ENCODE measurements at places on chromosomes 3 and 15.
A peak's percentile ranks its signal among the peaks of the same experiment; 100 is the strongest.

DNA sequence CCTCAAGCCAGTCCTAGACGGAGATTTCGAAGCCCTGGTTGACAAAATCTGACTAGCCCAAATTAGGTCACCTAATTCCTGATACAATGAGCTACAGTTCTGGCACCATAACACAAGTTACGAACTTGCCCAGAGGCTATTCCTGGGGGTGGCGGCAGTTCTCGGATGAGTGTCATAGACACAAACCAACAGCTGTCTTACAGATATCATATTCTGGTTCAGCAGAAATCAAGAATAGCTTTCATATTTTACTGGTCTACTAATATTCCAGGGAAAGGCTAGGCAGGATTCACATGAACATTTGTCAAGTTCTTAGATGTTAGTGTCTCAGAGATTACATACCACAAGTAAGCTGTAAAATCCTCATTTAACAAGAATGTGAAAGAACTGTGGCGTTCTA is 8.8 kb downstream of the ANAPC13 start:
- DNase-seq, result no peak

DNA sequence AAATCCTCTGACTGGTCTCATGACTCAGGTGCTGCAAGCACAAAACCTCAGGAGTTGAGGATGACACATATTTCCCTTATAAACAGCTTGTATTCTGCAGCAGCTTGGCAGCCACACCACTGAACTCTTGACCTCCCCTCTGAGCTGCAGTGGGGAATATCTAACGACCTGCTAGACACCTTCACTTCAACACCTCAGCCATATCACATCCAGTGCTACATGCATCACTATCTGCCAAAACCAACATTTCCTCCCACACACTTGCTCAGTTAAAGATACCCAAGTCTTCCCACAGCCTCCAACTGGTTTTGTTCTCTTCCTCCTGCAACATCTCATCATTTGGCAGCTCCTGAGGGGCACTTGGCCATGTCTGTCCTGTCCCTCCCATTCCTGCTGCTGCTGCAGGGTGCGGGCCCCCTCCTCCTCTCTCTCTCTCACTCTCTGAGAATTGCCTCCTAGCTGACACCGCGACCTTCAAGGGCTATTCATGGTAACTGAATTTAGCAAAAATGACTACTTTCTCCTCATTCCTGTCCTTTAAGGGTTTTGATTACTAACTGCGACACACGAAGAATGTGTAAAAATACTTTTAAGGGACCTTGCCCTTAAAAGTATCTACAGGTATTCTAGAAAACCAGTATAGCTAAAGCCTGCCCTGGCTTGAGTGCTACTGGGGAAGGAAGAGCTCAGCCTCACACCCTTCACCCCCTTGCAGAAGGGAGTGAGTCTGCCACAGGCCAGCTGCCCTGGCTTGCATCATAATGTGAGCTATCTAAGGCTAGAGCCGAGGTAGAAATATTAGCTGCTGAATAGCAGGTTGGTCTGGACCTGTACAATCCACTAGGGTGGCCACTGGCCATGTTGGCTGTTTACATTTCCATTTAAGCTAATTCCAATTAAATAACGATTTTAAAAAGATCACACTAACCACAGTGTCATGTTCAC is 5.0 kb upstream of the CCR9 start:
- DNase-seq, result no peak

- no peak for DNase-seq
Measured at GRCh38 chr3:122004991-122005565, 17.0 kb downstream of the ILDR1 start.

- DNase-seq, result no peak
Measured at GRCh38 chr3:30586806-30587486, 19.5 kb upstream of the TGFBR2 start.

- no peak for DNase-seq
Measured at GRCh38 chr3:72630327-72630968, 217.8 kb downstream of the SHQ1 start.

- DNase-seq, result peak; percentile 54
Measured at GRCh38 chr3:169769287-169770181, at the start of gene ACTRT3. Gene ACTRT3, minus strand, starts transcription at chr3:169769561. Its CDS starts 41 bp downstream, at chr3:169769520.

DNA sequence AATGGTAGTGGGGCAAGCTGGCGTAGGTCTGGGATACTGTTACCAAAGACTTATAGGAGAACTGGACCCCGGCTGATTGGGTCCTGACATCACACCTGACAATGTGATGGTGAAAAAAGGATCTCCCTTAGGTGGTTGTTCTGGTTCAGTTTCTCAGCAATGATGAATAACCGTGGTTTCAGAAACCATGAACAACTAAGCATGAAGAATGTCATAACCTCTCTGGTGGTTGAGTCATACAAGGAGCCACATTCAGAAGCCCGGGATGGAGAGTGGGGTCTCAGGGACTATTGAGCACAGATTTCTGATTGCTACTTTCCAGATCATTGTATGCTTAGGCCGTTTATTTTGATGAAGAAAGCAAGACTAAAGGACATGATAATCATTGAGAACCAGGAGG is 17.4 kb downstream of the GPR160 start:
- DNase-seq, result no peak

GRCh38 chr3:46334741-46335478 is 19.0 kb upstream of the CCR2 start:
- DNase-seq, result no peak

DNA sequence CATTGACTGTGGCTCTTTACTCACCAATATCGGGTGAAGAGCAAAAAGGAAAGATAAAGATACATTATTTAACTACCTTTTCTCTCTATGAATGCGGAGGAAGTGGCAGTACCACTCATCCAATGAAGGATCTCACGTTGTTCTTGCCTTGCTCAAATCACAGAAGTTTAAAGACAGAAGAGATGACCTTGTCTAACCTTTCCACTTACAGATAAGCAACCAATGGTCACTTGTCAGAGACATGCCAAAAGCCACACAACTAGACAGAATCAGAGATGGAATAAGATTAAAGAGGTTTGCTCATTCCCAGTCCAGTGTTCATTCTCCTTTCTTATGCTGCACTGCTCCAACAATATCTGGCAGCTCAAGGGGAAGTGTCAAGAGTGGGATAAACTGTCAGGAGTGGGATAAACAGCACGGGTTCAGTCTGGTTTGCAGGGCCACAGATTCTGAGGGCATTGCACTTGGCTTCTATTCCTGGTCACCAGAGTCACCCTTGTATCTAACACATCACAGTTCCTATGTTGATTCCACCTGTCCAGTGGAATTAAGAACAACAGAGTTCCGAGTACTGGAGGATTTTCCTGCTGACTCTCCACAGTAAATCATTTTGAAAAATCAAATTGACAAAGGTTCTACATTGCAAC is 6.7 kb downstream of the VPS13C start:
- no peak for DNase-seq

DNA sequence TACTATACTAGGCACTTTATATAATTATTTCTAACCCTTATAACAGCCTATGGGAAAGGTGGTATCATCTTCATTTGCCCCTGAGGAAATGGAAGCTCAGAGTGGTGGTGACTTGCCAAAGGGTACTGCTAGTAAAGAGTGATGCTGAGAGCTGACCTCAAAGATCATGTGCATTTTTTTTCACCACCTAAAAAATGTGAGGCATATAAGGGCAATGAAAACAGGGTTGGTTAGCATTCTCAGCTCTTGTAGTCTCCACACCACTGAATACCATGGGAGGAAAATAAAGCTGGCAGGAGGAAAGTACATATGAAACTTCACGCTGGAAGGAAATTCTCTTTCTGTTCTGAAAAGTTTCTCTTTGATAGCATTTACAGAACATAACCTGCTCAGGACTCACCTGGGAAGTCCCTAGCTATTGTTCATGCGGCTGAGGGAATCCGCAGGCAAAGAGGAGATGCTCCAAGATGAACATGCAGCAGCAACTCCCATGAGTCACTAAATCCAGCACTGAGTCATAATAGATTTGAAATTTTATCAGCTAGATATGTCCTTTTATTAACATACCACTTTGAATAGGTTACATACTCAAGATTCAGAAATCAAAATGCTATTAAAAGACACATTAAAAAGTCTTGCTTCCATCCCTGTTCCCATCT is 17.3 kb downstream of the FAIM start:
- DNase-seq, result no peak

DNA sequence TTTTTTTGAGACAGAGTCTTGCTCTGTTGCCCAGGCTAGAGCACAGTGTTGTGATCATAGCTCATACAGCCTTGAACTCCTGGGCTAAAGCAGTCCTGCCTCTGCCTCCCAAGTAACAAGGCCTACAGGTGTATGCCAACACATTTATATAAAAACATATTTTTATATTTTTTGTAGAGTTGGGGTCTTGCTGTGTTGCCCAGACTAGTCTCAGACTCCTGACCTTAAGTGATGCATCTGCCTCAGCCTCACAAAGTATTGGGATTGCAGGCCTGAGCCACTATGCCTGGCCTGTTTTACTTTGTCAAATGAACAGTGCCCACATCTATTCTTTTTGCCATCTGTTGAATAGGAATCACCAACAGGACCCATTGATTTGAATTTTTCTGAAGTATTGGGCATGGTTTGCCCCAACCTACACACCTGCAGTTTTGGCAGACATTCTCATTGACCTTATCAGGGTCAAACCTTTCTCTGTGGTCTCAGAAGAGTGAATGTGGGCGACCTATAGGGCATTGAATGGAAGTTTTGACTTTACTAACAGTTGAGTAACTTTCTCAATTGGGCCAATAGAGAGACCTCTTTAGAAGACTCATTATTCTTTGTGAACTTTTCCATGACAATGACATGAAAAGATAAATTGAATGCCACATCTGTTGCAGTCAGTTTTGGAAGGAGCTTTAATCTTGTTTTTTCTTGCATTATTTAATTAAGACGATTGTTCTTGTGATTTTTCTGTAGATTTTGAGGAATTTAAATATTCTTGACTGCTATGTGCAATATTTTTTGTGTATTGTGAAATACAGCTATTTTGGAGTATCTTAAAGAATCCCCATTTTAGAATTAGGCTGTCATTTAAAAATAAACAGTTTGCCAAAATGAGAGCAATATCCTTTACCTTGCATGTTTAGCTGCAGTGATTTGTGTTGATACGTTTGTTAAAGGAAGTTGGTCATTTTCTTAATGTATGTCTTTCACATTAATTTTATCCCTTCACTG is 2.7 kb downstream of the IREB2 start:
- DNase-seq, result no peak

GRCh38 chr3:187983484-187984124 is 170.4 kb upstream of the LPP start:
- no peak for DNase-seq

DNA sequence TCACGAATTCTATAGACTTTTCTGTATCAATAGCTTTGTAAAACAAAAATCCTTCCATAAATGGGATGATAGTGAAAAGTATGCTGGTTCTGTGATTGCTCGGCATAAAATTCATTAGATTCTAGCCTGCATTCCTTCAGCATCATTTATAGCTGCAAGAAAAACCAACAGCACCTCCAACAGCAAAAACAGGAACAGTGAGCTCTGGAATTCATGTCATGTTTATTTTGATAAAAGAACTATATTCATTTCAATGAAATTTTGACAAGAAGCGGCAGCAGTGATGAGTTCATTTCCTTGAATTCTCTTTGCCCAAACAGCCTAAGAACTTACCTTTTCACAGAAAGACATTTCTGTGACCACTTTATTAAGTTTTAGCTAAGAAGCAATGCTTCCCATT is 515.2 kb upstream of the CCDC54 start:
- DNase-seq, result no peak

GRCh38 chr15:68578980-68579935 is at the start of gene CORO2B:
Gene CORO2B, plus strand, starts transcription at chr15:68578993. Its CDS starts 270 bp downstream, at chr15:68579263.
- DNase-seq, result peak; percentile 68

- DNase-seq, result no peak
Measured at GRCh38 chr3:186385856-186386602, 24.0 kb upstream of the DGKG start.

DNA sequence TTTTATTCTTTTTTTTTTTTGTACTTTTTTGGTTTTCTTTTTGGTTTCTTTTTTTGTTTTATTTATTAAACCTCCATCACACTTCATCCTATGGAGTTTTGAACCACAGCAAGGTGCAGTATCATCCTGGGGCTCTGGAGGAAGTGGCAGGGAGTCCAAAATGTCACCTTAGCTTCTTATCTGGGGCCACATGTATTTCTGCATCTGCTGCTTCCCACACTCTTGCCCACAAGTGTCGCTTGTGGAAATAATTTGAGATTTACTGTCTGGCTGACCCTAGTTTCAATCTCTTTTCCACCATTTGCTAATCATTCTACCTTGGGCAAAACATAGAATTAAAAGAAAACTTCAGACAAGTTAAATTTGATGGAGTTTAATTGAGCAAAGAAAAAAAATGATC is 6.4 kb downstream of the OPA1 start:
- DNase-seq, result no peak

- no peak for DNase-seq
Measured at GRCh38 chr3:171803044-171803443, 7.2 kb downstream of the PLD1 start.

GRCh38 chr15:57555270-57555669 is 36.4 kb upstream of the MYZAP start:
- no peak for DNase-seq

- DNase-seq, result no peak
Measured at GRCh38 chr15:25989327-25989726, 126.2 kb upstream of the ATP10A start.

Measured in frontal cortex (tissue), 4 donors.